Tibial artery (tissue), 4 donors: ENCODE measurements at places on chromosomes 3 and 15.

DNA sequence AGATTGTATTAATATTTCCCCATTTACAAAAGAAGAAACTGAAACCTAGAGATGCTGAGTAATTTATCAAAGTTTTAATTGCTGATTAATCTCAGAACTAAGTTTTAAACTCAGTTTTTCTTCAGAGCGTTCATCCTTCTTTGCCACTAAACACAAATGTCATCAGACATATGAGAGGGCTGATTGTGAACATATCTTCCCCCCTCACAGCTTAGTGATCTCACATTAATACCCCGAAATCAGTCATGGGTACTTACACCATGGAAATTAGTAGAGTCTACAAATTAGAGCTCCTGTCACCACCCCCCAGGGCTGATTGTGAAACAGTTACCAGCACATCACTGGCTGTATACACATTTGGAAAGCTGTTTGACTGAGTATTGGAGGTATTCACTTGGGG is 189.3 kb upstream of the SGO1 start:
- no peak for DNase-seq

DNA sequence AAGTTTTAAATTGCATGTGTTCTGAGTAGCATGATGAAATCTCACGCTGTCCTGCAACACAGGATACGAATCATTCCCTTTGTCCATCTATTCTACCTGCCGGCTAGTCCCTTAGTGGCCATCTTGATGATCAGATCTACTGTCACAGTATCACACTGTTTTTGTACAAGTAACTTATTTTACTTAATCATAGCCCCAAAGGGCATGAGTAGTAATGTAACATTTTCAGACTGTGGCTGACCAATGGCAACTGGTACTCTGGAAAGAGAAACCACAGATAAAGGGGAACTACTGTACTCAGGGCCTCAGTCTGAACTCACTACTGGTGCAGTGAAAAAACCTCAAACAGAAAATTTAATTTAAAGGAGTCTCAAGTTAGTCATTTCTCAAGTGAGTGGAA is 127.3 kb upstream of the MRPL3 start:
- no peak for DNase-seq

GRCh38 chr3:182711261-182711683 is 82.0 kb upstream of the ATP11B start:
- no peak for DNase-seq

DNA sequence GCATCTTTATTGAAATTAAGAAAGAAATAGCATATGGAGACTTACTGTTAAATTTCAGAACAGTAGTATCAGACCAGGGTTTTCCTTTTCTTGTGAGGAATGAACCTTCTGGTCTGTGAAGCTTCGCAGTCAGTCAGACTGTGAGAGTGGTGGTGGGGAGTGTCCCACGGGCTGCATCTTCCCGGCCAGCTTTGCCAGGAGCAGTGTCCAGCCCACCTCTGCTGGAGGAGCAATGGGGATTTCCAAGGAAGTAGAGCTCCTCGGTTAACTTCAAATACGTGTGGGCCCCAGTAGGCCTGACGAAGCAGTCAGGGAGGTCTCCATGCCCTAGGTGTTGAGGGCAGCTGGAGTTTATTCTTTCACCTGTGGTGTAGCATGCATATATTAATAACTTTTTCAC is 40.9 kb upstream of the FBXL22 start:
- DNase-seq: no peak

DNA sequence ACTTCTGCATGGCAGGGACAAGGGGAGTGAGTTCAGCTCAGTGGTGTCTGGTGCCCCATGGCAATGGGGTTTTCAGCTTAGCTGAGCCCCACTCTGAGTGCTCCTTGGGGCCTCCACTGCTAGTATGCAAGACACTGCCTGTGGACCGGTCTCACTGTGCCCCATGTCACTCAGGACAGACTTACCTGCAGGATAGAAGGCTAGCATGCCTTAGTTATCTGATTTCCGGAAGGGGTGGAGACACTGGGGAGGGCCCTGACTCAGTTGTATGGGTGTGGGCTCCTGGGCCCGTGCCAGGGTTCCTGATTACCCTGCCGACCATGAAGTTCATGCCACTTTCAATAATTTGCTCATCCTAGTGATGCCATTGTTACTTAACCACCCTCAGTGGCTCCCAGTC is 4.3 kb upstream of the SLC6A20 start:
- no peak for DNase-seq

DNA sequence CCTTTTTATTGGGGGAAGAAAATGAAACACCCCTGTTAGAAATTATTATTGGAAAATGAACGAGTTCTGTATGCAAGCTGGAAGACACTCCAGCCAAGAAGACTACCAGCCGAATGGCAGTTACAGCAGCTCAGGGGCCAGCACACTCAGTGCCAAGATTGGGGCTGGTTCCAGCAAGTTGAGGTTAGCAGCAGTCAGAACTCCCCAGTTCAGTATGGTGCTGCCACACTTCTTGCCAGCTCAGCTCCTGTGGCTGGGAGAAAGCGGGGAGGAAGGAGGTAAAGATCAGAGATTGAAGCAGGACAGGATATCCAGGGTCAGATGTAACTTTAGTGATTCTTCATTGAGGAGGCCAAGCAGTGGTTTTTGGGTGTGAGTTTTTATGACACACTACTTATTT is 280.2 kb upstream of the NR2E3 start:
- DNase-seq: no peak

DNA sequence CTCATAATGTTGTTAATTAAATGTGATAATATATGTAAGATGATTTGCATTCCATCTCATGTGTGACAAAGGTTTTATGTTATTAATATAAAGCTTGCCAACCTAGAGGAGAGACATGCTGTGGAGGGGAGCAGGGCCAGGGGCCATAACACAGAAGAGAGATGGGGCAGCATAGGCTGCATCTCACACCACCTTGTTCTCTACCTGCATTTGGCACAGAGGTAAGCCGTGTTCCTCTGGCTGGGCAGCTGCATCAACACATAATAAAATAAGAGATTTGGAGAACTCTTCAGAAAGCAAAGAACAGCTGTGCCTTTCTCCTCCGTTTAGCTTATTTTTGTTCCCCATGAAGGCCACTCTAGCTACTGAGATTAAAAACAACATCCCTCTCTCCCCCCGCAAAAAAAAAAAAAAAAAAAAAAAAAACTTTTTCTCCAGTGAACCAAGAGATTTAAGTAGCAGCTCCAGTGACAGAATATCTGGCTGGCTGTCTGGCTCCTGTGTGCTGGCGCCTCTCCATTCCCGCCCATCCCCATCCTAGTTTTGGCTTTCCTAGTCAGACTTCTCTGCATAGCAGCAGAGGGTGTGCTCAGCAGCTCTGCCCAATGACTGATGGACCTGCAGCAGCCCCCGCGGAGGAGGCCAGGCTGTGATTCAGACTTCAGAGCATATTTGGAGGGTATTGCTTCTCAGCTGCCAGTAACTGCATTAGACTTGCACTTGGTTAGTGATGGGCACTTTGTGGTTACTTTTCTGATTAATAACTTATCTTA is 52.2 kb upstream of the STXBP5L start:
- peak; percentile 75 for DNase-seq

- no peak for DNase-seq
Measured at GRCh38 chr3:9347887-9348286, 15.0 kb upstream of the THUMPD3 start.

DNA sequence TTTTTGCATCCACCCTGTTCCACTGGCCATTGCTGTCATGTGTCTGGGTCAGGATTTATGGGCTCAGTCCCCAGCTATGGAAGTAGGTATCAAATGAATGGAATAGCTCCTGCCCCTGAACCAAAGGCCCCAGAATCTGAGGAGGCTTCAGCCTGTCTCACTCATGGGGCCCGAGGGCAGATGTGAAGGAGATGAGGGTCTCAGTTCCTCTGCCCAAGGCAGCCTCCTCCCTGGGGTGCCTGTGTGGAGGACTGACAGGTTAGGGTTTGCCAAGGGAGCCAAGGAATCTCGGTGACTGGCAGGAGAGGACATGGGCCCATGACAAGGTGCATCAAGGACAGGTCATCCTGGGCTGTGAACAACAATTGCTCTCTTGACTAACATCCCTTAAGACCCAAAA is 70.4 kb downstream of the CPN2 start:
- peak; percentile 40 for DNase-seq

- DNase-seq: no peak
Measured at GRCh38 chr15:74302821-74303359, 64.6 kb downstream of the CYP11A1 start.
